ENCODE measurements at places on chromosomes 12 and 14. TPM values are rescaled to one million over a fixed set of nuclear protein-coding genes. Genes with fewer than 3 reads are reported as not detected.

The ARHGEF25 gene
- total RNA-seq: 79.8 TPM

The MYF6 gene
- not detected for total RNA-seq

The RNASE1 gene
- 129 TPM for total RNA-seq

The HNRNPA1 gene
- 245 TPM for total RNA-seq

GRCh38 chr14:56487090-56487667 lies 92.4 kb upstream of the TMEM260 start:
- no peak for DNase-seq

DNA sequence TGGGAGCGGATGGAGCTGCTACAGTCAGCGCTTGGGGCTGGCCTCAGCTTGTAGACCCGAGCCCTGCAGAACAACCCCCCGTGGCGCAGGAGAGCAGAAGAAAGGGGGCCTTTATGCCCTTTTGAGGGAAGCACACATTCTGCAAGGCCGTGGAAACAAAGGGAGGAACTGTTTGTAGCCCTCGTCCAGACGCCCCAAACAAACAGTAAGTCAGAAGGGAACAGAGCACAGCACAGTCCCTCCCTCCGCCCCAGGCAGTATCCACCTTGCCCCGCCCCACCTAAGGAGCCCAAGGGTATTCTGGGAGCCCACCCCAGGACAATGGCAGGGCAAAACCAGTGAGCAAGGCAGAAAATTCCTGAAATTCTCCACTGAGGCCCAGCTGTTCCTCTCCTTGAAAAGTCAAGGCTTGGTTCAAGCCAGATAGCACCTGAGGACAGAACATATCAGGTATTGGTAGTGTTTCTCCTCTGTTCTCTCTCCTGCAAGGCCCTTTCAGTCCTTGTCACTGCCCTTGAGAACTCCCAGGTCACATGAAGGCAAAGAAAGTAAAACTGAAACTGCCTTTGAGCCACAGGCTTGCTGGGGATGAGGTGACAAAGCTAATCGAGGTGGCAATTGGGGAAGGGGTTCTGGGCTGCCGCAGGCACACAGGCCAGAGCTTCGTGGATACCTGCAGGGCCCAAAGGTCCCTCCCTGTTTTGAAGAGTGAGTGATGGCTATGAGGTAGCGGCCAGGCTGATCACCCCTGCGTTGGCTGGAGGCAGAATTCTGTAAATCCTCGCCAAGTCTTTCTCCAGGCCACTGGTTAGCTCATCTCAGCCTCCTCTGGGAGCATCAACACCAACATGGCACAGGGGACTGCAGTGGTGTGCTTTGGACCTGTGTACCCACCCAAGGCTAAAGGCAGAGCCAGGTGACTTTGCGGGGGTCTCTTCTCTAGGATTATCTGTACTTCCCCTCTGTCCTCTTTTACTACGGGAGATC lies 499 bp downstream of the DGLUCY start:
- peak; percentile 34 for DNase-seq

- no peak for DNase-seq
Measured at GRCh38 chr14:61726778-61727658, 31.7 kb downstream of the HIF1A start.

All from uterus (tissue), 4 donors.